ENCODE measurements at places on chromosomes 13 and 19.

GRCh38 chr13:23087880-23088279 is 92.9 kb upstream of the SGCG start:
- DNase-seq = no peak

GRCh38 chr13:50403311-50403710 is 388.1 kb downstream of the KCNRG start:
- no peak for DNase-seq

DNA sequence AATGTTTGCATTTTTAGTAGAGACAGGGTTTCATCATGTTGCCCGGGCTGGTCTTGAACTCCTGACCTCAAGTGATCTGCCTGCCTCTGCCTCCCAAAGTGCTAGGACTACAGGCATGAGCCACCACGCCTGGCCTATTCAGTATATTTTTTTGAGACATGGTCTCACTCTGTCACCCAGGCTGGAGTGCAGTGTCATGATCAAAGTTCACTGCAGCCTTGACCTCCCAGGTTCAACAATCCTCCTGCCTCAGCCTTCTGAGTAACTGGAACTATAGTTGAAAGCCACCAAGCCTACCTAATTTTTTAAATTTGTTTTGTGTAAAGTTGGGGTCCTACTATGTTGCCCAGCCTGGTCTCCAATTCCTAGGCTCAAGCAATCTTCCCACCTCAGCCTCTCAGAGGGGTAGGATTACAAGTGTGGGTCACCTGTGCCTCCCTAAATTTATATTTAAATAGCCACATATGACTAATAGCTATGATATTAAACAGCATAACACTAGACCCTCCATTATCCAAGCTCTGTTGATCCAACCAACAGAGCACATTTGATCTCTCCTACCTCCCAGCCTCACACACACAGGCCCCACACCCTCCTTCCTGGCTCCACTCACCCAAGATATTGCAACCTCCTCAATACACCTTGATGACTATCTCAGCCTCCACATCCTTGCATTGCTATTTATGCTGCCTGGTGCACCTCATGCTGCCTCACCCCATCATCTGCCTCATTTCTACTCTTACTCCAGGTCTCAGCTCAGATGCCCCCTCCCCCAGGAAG is 2.1 kb upstream of the CEACAM19 start:
- no peak for DNase-seq

- DNase-seq = no peak
Measured at GRCh38 chr13:32259116-32259515, 56.0 kb downstream of the ZAR1L start.

All from AG09319 (cell line).